Motor neuron (in vitro differentiated cells): ENCODE measurements at places on chromosomes 6 and 20. TPM values are rescaled to one million over a fixed set of nuclear protein-coding genes. Genes with fewer than 3 reads are reported as not detected.

DNA sequence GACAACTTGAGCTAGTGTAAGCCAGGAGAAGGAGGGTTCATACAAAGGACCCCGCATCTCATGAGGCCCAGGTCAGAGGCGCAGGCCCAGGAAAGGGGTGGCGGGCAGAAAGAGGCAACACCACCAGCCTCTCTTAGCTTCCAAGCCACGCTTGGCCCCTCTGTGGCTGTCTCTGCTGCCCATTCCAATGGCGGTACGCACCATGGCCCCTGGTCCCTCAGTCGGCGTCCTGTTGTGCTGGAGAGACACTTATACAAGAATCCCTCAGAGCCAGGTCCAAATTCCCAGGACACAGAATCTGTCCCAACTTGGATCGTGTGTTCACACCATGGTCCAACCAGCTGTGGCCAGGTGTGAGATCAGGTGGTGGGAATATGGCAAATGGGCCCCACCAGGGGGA lies 127.0 kb upstream of the CDH4 start:
- no peak for ATAC-seq

GRCh38 chr6:155889410-155889809 lies 433.8 kb upstream of the NOX3 start:
- no peak for ATAC-seq

The TRIM15 gene
- total RNA-seq, result 0.13 TPM in 1 of 2 replicates, not detected in the other

GRCh38 chr6:53391170-53391569 lies 42.4 kb upstream of the ELOVL5 start:
- ATAC-seq, result no peak

- ATAC-seq, result peak; percentile 60
These were observed 411.1 kb upstream of the HTR1E start for GRCh38 chr6:86526238-86526637.

The ZNF318 gene
- 22.8 and 25.0 TPM in 2 replicates for total RNA-seq
